ENCODE measurements at places on chromosomes 6 and 20.

DNA sequence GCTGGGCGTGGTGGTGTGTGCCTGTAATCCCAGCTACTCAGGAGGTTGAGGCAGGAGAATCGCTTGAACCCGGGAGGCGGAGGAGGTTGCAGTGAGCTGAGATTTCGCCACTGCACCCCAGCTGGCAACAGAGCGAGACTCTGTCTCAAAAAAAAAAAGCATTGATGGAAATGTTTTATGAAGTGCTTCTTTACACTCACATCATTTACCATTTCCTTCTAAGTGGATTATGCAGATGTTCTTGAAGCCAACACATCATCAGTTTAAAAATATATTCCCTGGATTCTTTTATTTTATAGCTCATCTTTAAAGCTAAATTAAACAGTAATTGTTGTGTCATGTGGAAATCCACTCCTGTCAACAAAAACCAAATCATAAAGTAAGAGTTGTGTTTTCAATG lies 35.9 kb upstream of the HDDC2 start:
- no peak for DNase-seq

DNA sequence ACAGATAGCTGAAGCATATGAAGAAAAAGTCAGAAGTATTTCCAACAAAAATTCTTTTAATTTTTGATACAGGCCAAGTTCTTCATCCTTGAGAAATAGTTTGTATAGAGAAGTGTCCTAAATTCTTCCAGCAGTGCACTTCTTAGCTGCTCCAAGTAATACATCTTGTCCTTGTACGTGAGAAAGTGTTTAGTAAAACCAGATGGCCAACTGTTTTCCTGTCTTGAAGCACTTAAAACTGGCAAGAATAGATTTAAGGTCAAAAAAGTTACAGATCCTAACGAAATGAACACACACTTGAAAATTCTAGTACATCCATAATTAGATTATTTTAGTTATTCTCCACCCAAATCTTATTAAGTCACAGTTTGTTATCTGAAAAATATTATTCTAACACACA lies 52.2 kb upstream of the HSF2 start:
- no peak for DNase-seq

- no peak for DNase-seq
These were observed 182.4 kb upstream of the TSHZ2 start for GRCh38 chr20:52789716-52790115.

GRCh38 chr6:52984247-52984646 lies 10.8 kb downstream of the GSTA4 start:
- peak; percentile 75 for DNase-seq

- DNase-seq = no peak
These were observed 25.3 kb upstream of the PROKR2 start for GRCh38 chr20:5342021-5342420.

- DNase-seq = no peak
These were observed 71.0 kb downstream of the PLAGL1 start for GRCh38 chr6:143936778-143937667.

All from activated CD4-positive, alpha-beta T cell treated with anti-CD3 and anti-CD28 coated beads, Interleukin-2, amount 10 ng/mL, durations not matched to agents 7 days and 5 days (primary cell).